ENCODE measurements at places on chromosomes 1 and 21. TPM values are rescaled to one million over a fixed set of nuclear protein-coding genes. Genes with fewer than 3 reads are reported as not detected.

Gene YBEY
- 10.4 TPM for polyA plus RNA-seq

Gene WDR64
- not detected for polyA plus RNA-seq

Gene LCE1C
- 25.6 TPM for polyA plus RNA-seq

Gene DNALI1
- 1.5 TPM for polyA plus RNA-seq

Gene USH2A
- not detected for polyA plus RNA-seq

Gene PCP4
- polyA plus RNA-seq = not detected

Gene G0S2
- polyA plus RNA-seq = 20.8 TPM

Gene FCRL3
- not detected for polyA plus RNA-seq

Gene WNT9A
- polyA plus RNA-seq = 15.4 TPM

Gene MEX3A
- polyA plus RNA-seq = 1.3 TPM

Gene NUP210L
- not detected for polyA plus RNA-seq

Gene COX20
- 23.5 TPM for polyA plus RNA-seq

Gene KRTAP10-8
- polyA plus RNA-seq = not detected

Gene NHLH2
- polyA plus RNA-seq = 0.02 TPM

Gene OSCP1
- 6.4 TPM for polyA plus RNA-seq

Gene OLIG2
- not detected for polyA plus RNA-seq

Gene ADORA1
- polyA plus RNA-seq = 0.74 TPM

Gene ESPN
- polyA plus RNA-seq = 0.27 TPM

Gene PGLYRP4
- polyA plus RNA-seq = 0.11 TPM

Gene RERE
- polyA plus RNA-seq = 2.1 TPM

Gene KRTAP21-2
- not detected for polyA plus RNA-seq

Gene C1orf116
- 47.0 TPM for polyA plus RNA-seq

Gene GNAT2
- 0.20 TPM for polyA plus RNA-seq

Gene JAM2
- polyA plus RNA-seq = 0.01 TPM

Gene PTPN22
- polyA plus RNA-seq = 0.29 TPM

Gene PAQR6
- polyA plus RNA-seq = 1.6 TPM

Gene S100A2
- 15,689 TPM for polyA plus RNA-seq

Gene CDK18
- 24.6 TPM for polyA plus RNA-seq

Gene HIPK1
- 25.2 TPM for polyA plus RNA-seq

Gene MROH7
- not detected for polyA plus RNA-seq

Gene SLC30A7
- 13.7 TPM for polyA plus RNA-seq

Gene AMY2B
- 0.94 TPM for polyA plus RNA-seq

Gene AMY2A
- polyA plus RNA-seq = not detected

Gene LCE3D
- 0.58 TPM for polyA plus RNA-seq

Gene TSPEAR
- polyA plus RNA-seq = not detected

All from mammary epithelial cell (primary cell).